Mesothelial cell of epicardium (in vitro differentiated cells): ENCODE measurements at places on chromosomes 11 and 22. TPM values are rescaled to one million over a fixed set of nuclear protein-coding genes. Genes with fewer than 3 reads are reported as not detected.

OMP gene
- 0.80 to 1.5 TPM (median 1.4 TPM) in 3 replicates for total RNA-seq

C11orf58 gene
- 154 to 169 TPM (median 160 TPM) in 3 replicates for total RNA-seq

SYT8 gene
- 1.2 to 2.1 TPM (median 1.9 TPM) in 3 replicates for total RNA-seq

EHF gene
- 1.0 to 1.3 TPM (median 1.2 TPM) in 3 replicates for total RNA-seq

NCF4 gene
- total RNA-seq = not detected in 3 replicates

CCDC83 gene
- total RNA-seq = not detected in 3 replicates

SLCO2B1 gene
- total RNA-seq = 0.44 to 0.45 TPM in 2 of 3 replicates, not detected in the other

PRG3 gene
- not detected in 3 replicates for total RNA-seq

PKNOX2 gene
- total RNA-seq = 20.4 to 23.1 TPM (median 22.2 TPM) in 3 replicates

BAIAP2L2 gene
- total RNA-seq = 1.6 to 1.9 TPM (median 1.7 TPM) in 3 replicates

PPFIA1 gene
- 58.3 to 66.8 TPM (median 59.1 TPM) in 3 replicates for total RNA-seq

GGA1 gene
- total RNA-seq = 96.6 to 107 TPM (median 96.6 TPM) in 3 replicates

MMP27 gene
- total RNA-seq = not detected in 3 replicates

CRYBB2 gene
- total RNA-seq = not detected in 3 replicates

PDHX gene
- total RNA-seq = 43.0 to 47.1 TPM (median 43.6 TPM) in 3 replicates

TNNT3 gene
- 15.2 to 19.0 TPM (median 18.0 TPM) in 3 replicates for total RNA-seq

DERL3 gene
- total RNA-seq = 23.5 to 25.8 TPM (median 24.8 TPM) in 3 replicates

BTG4 gene
- not detected in 3 replicates for total RNA-seq

RASD2 gene
- total RNA-seq = 0.14 to 0.20 TPM in 2 of 3 replicates, not detected in the other

FXYD2 gene
- 5.7 to 7.1 TPM (median 6.3 TPM) in 3 replicates for total RNA-seq

SCARF2 gene
- total RNA-seq = 45.7 to 47.2 TPM (median 46.8 TPM) in 3 replicates

TMEM121B gene
- 1.0 to 1.1 TPM (median 1.1 TPM) in 3 replicates for total RNA-seq

SCGB1C1 gene
- not detected in 3 replicates for total RNA-seq

CDPF1 gene
- 11.5 to 12.8 TPM (median 12.6 TPM) in 3 replicates for total RNA-seq

MIOX gene
- 0.34 to 0.66 TPM in 2 of 3 replicates, not detected in the other for total RNA-seq

CYTH4 gene
- total RNA-seq = 0.11 TPM in 1 of 3 replicates, not detected in the others

SYT7 gene
- total RNA-seq = 7.6 to 9.4 TPM (median 8.3 TPM) in 3 replicates

RASL10A gene
- 2.5 to 3.8 TPM (median 3.1 TPM) in 3 replicates for total RNA-seq

BCO2 gene
- 38.2 to 43.4 TPM (median 38.9 TPM) in 3 replicates for total RNA-seq

RASGRP2 gene
- total RNA-seq = 1.4 to 2.0 TPM (median 1.8 TPM) in 3 replicates

OR52B4 gene
- total RNA-seq = not detected in 3 replicates

FAM180B gene
- total RNA-seq = 0.18 to 0.36 TPM (median 0.27 TPM) in 3 replicates

SYT12 gene
- total RNA-seq = 0.24 to 0.40 TPM (median 0.34 TPM) in 3 replicates

KRTAP5-7 gene
- 0.18 to 0.43 TPM (median 0.25 TPM) in 3 replicates for total RNA-seq

CALCB gene
- 0.11 TPM in 1 of 3 replicates, not detected in the others for total RNA-seq

P2RX6 gene
- total RNA-seq = 0.72 to 1.1 TPM (median 0.88 TPM) in 3 replicates

PHOX2A gene
- not detected in 3 replicates for total RNA-seq

SPDYC gene
- not detected in 3 replicates for total RNA-seq

SLC16A8 gene
- total RNA-seq = 0.14 to 0.60 TPM (median 0.18 TPM) in 3 replicates

RBMXL2 gene
- 0.16 to 0.22 TPM (median 0.16 TPM) in 3 replicates for total RNA-seq
